Thyroid gland (tissue), 4 donors: ENCODE measurements at places on chromosomes 16 and 17. TPM values are rescaled to one million over a fixed set of nuclear protein-coding genes. Genes with fewer than 3 reads are reported as not detected.

- DNase-seq: no peak
- H3K27me3 ChIP-seq: peaks cover under 1% of the 10 kb centered on the region
- no peak overlapping the region for H3K27ac ChIP-seq
- H3K4me3 ChIP-seq: no peak overlapping the region
- no peaks in the 10 kb centered on the region for H3K4me1 ChIP-seq
These were observed 6.1 kb downstream of the CA7 start for GRCh38 chr16:66850115-66850815.

KIFC3 gene
- 88.8 TPM for total RNA-seq

- H3K36me3 ChIP-seq: no peaks in the 10 kb centered on the region
- H3K4me1 ChIP-seq: no peaks in the 10 kb centered on the region
- H3K4me3 ChIP-seq: no peak overlapping the region
- H3K27me3 ChIP-seq: no peaks in the 10 kb centered on the region
- DNase-seq: no peak
- H3K27ac ChIP-seq: no peak overlapping the region
These were observed 56.0 kb downstream of the MEAK7 start for GRCh38 chr16:84448444-84448843.

GRCh38 chr17:14334276-14334840 is 33.5 kb downstream of the HS3ST3B1 start:
- no peak overlapping the region for H3K4me3 ChIP-seq
- no peak for DNase-seq
- H3K27me3 ChIP-seq: no peaks in the 10 kb centered on the region
- no peaks in the 10 kb centered on the region for H3K36me3 ChIP-seq
- no peaks in the 10 kb centered on the region for H3K4me1 ChIP-seq

BCL6B gene
- 18.9 TPM for total RNA-seq

GLTPD2 gene
- total RNA-seq: not detected

GRCh38 chr16:13441675-13442074 is 478.3 kb upstream of the ERCC4 start:
- no peak overlapping the region for H3K4me3 ChIP-seq
- DNase-seq: no peak
- H3K36me3 ChIP-seq: no peaks in the 10 kb centered on the region
- H3K27ac ChIP-seq: no peak overlapping the region

CDRT4 gene
- 13.4 TPM for total RNA-seq

SPATA22 gene
- not detected for total RNA-seq

DNA sequence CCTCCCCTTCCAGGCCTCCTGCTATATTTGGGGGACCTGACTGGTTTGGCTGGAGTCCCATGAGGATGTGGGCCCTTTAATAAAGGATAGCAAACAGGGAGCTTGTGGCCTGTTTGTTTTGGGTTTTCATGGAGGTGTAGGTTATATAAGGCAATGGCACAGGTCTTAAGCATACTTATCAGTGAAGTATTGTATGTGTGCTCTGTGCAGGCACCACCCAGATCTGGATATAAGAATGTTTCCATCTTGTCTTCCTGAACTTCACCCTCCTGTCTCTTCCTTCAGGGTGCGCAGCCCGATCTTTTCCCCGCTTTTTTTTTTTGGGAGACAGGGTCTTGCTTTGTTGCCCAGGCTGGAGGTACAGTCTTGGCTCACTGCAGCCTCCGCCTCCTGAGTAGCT is 10.6 kb downstream of the SLC52A1 start:
- H3K27me3 ChIP-seq: no peaks in the 10 kb centered on the region
- no peak overlapping the region for H3K4me3 ChIP-seq
- no peak overlapping the region for H3K27ac ChIP-seq
- DNase-seq: no peak
- peaks cover 44% of the 10 kb centered on the region for H3K36me3 ChIP-seq

DNA sequence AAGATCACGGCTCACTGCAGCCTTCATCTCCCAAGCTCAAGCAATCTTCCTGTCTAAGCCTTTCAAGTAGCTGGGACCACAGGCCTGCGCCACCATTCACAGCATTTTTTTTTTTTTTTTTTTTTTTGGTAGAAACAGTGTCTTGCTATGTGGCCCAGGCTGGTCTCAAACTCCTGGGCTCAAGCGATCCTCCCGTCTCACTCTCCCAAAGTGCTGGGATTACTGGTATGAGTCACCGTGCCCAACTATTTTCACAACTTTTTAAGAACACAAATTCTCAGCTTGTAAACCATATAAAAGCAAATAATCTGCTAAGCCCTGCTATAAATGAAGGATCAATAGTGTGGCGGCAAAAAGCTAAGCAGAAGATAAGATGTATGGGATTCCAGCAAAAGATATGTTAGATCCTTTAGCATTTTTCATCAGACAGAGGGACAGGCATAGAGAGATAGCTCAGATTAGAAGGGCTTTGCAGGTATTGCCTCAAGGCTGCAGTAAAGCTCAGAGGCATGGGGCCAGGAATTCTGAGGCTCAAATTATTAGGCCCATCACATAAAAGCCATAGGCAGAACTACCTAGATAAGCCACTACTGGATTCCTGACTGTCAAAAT is 55.1 kb downstream of the EMP2 start:
- H3K27ac ChIP-seq: no peak overlapping the region
- H3K4me1 ChIP-seq: no peaks in the 10 kb centered on the region
- H3K36me3 ChIP-seq: no peaks in the 10 kb centered on the region
- no peak for DNase-seq
- H3K27me3 ChIP-seq: no peaks in the 10 kb centered on the region

DNA sequence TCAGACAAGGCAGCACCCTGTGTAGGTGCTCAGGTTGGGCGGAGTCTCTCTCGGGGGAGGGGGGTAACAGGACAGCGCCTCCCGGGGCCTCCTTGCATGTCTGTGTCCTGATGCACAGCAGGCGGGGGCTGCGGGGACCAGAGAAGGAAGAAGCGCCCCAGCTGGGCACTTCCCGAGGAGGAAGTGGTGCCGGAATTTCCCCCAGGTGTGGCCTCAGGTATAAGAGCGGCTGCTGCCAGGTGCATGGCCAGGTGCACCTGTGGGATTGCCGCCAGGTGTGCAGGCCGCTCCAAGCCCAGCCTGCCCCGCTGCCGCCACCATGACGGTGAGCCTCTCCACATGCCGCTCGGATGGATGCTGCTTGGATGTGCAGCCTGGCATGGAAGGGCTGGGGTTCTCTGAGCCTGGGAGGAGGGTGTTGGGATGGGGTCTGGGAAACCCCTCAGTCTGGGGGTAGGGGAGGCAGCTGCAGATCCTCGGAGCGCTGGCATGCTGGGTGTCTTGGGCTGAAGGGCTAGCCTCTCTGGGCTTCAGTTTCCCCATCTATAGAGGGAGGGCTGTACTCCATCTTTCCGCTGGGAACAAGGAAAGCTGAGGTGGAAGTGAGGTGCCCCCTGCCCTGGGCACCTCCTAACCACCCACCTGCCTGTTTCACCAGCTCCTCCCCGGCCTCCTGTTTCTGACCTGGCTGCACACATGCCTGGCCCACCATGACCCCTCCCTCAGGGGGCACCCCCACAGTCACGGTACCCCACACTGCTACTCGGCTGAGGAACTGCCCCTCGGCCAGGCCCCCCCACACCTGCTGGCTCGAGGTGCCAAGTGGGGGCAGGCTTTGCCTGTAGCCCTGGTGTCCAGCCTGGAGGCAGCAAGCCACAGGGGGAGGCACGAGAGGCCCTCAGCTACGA is at the start of gene IL17C:
Gene IL17C, plus strand, starts transcription at position 250 of the 908 bp plus-strand sequence. Its CDS starts 70 bp downstream, at position 320.
- no peak within 1 kb of the TSS for H3K4me3 ChIP-seq
- peaks cover 25% of the 10 kb centered on the region for H3K4me1 ChIP-seq
- no peaks in the 10 kb centered on the region for H3K27me3 ChIP-seq

DNA sequence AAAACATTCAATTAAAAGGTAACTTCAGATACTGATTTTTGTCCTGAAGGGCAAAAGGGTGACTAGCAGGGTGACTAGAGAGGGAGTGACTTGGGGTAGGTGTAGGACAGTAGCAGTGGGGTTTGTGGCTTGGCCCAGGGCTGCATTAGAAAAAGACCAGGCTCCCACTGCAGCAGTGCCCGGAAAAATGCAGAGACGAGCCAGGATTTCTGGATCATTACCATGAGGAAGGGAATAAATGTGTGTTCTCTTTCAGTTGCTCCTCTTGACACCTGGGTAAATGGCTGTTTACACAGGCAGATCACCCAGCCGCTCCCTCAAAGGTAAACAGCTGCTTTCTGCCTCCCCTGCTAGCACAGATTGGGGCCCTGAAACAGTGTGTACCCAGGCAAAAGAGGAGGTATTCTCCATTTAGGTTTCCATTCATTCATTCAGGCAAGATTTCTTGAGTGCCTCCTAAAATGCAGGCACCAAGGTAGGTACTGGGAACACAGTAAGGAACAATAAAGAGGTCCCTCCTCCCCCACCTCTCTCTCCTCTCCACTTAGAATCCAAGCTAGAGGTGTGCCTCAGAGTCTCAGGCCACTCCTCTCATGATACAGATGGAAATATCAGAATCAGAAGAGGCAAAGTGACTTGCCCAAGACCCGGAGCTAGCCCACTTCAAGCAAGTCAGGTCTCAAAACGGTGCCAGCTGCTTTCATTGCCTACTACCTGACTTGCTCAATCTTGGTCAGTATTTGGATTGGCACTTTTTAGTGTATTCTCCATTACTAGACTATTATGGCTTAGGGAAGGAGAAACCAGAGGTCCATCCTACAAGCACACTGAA is 15.2 kb upstream of the TOX3 start:
- no peaks in the 10 kb centered on the region for H3K36me3 ChIP-seq
- H3K27me3 ChIP-seq: no peaks in the 10 kb centered on the region
- no peak for DNase-seq
- no peak overlapping the region for H3K27ac ChIP-seq

TAF1C gene
- 49.4 TPM for total RNA-seq
